NCI-H1092 treated with DMSO at 0.1 percent for 48 hours (cell line): ENCODE measurements at places on chromosomes 12 and 14.

DNA sequence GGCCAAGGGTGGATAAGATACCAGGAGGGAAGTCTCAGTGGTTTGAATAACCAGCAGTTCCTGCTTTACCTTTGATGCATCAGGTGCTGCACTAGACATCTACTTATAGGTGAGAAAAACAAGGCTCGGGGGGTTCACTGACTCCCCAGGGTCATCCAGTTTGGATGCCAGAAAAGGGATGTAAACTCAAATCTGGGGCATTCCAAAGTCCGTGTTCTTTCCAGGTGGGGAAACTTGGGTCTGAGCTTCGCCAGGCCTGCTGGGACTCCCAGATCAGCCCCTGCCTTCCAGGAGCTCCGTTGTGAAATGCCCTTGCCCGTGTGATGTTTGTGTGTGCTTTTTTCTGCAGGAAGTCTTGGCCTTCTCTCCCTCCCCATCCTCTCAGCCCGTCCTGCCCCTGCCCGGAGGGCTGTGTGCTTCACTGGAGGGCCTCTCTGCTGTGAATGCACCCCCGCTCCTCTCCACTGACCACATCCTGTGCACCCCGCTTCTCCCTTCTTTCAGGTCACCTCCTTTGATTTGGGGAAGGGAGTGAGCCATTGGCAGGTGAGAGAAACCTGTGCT, 42.1 kb downstream of the TSPAN9 start:
- DNase-seq, result no peak

GRCh38 chr12:104490186-104490585, 33.4 kb downstream of the CHST11 start:
- no peak for DNase-seq

DNA sequence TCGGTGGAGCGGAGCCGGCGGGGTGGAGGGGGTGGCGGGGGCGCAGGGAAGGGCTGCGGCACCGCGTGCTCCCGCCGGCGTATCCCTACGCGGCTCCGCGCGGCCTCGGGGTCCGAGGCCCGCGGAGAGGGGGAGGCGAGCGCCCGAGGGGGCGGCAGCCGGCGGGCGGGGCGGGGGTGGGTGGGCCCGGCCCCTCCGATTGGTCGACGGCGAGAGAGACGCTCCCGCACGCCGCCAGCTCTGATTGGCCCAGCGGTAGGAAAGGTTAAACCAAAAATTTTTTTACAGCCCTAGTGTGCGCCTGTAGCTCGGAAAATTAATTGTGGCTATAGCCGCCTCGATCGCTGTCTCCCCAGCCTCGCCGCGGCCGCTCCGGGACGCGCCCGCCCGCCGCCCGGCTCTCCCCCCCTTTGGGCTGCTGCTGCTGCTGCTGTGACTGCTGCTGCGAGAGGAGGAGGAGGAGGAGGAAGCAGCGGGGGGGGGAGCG, at the start of gene FOXG1:
Gene FOXG1 (plus strand): TSS at position 319 of the 487 bp plus-strand sequence. CDS start 493 bp downstream, outside the sequence.
- DNase-seq, result peak; percentile 99

DNA sequence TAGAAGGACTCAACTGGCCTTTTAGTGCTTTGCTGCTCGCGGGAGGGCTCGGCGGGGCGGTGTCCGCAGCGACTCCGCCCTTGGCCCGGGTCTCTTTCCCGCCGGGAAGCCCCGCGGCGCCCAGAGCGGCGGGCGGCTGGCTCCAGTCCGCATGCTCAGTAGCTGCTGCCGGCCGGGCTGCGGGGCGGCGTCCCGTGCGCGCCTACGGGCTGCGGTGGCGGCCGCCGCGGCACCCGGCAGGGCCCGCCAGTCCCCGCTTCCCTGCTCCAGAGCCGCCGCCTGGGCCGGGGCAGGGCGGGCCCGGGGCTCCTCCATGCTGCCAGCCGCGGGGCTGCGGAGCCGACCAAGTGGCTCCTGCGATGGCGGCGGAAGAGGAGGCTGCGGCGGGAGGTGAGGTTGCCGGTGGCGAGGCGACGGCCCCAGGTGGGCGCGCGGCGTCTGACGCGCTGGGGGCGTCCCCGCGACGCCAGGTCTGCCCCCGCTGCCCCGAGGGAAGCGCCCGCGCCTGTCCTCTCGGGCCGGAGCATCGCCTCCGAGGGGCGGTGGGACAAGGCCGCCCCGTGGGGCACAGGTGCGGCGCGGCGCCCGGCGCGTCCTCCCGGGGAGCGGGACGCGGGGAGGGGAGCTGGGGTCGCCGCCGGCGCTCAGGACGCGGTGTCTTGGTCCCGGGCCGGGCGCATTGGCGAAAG, at the start of gene BMAL2:
Gene BMAL2 (plus strand): TSS at position 123 of the 689 bp plus-strand sequence. CDS start 237 bp downstream, at position 360.
- peak; percentile 66 for DNase-seq

- DNase-seq, result peak; percentile 8
These were observed 8.9 kb downstream of the IKZF4 start for GRCh38 chr12:56029666-56030293.

DNA sequence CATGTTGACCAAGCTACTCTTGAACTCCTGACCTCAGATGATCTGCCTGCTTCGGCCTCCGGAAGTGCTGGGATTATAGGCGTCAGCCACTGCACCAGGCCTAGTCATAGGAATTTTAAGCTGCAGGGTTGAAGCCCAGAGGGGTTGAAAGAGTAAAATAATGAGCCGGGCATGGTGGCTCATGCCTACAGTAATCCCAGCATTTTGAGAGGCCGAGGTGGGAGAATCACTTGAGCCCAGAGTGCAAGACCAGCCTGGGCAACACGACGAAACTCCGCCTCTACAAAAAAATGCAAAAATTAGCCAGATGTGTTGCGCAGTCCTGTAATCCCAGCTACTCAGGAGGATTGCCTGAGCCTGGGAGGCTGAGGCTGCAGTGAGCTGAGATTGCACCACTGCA, 69.6 kb downstream of the GALNT8 start:
- no peak for DNase-seq

DNA sequence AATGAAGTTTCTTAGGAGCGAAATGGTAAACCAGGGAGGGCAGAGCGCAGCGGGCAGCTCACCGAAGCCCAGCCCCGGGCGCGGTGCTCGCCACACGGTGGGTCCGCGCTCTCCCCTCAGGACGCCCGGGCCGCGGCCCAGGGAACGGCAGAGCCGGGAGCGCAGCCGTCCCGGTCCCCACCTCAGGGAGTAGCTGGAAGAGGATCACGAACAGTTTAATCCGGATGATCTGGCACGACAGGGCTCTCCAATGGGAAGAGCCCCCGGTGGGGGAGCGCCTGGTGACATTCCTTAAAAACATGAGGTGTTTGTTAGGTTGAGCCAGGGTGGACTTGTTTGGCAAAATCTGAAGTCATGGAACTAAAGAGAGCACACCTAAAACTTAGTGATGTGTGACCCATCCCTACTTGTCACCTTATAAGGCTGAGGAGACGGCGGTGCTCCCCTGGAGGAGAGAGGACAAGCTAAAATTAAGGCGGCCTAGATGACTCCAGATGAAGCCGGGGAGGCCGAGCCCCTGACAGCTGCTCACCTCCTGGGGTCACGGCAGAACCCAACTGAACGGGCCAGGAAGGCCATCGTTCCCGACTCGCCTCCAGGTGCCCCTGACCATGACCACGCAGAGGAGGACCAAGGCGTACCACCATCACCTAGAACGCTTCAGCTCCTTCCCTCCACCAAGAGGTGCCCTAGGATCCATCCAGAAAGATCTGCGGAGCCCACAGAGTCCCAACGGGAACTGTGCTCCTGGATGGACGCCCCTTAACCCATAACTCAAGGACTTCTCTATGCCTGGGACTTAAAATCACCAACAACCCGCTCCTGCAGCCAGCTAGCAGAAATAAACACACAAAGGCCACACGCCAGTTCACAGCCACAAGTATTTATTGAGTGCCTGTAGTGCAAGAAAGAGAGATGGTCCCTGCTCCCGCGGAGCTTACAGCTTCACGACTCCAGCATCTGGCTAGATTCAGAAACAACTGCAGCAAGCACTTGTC, 866 bp upstream of the PITPNM2 start:
- DNase-seq, result no peak

DNA sequence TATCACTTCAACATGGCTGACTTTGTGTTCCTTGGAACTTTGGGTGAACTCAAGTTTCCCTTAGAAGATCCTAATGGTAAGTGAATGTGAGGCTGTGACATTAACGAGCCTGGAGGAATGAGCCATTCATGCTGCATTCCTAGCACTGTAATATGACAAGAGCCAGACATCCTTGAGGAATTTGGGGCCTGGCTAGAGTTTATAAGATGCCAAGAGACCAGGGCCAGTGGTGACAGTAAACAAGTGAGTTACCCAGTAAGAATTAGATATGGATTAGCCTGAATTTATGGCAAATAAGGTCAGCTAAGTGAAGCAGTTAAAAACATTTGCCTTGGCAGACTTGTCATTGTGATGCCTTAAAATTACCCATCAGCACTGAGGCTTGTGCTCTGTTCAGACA, 232.4 kb downstream of the AKAP6 start:
- no peak for DNase-seq

DNA sequence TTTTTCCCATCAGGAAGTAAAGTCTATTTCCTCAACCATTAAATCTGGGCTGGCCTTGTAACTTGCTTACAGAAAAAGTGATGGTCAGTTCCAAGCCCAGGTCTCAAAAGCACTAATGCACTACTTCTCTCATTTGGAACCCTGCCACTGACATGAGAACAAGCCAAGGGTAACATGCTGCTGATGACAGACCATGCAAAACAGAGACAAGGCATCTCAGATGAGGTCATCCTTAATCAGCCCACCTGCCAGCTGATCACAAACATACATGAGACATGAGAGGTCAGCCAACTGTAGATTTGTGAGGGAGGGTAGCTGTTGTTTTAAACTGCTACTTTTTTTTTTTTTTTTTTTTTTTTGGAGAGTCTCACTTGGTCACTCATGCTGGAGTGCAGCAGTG, 16.2 kb downstream of the TWF1 start:
- DNase-seq, result peak; percentile 28

- DNase-seq, result no peak
These were observed 326.5 kb downstream of the NAV3 start for GRCh38 chr12:78157199-78157598.

- DNase-seq, result peak; percentile 55
These were observed 26.5 kb downstream of the ZBTB42 start for GRCh38 chr14:104827177-104828055.

DNA sequence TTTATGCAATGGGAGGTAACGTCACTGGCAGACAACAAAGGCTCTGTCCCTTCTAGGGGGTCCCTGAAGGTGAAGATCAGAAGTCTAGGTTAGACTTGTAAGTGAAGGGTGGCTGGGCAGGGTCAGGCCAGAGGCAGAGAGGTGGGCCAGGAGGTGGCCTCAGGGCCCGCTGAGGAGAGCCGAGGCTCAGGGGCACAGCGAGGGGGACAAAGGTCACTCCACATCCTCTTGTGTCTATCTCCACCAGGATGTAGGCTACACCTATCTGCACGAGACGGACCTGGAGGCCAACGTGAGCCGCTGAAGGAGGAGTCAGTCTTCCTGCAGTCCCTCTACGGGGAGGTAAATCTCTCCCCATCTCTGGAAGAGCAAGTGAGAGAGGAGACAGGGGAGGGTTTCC, 20.3 kb downstream of the KRT85 start:
- no peak for DNase-seq

- DNase-seq, result peak; percentile 7
These were observed 124.8 kb downstream of the C12orf75 start for GRCh38 chr12:105455261-105455660.

DNA sequence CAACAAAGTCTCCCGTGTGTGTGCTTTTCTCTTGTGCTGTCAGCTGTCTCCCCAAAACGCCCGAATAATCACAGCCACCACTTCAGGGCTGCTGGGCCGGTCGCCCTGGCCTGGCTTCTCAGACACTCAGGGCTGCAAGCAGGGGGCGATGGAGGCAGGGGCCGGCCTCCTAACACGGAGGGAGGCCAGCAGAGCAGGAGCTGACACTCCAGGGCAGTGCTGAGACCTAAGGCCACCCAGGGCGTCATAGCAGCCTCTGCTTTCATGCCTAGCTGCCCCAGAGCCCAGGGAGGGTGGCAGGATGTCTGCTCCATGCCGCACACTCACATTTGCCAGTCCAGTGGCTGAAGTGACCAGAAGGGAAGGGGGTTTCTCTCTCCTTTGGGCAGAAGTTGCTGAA, 25.6 kb downstream of the STX2 start:
- no peak for DNase-seq
